Activated CD4-positive, alpha-beta T cell treated with anti-CD3 and anti-CD28 coated beads, Interleukin-2, amount 10 ng/mL, durations not matched to agents 24 days and 14 days (primary cell): ENCODE measurements at places on chromosomes 2 and 18. TPM values are rescaled to one million over a fixed set of nuclear protein-coding genes. Genes with fewer than 3 reads are reported as not detected.

The IL1B gene
- 0.33 and 0.92 TPM in 2 replicates for total RNA-seq

DNA sequence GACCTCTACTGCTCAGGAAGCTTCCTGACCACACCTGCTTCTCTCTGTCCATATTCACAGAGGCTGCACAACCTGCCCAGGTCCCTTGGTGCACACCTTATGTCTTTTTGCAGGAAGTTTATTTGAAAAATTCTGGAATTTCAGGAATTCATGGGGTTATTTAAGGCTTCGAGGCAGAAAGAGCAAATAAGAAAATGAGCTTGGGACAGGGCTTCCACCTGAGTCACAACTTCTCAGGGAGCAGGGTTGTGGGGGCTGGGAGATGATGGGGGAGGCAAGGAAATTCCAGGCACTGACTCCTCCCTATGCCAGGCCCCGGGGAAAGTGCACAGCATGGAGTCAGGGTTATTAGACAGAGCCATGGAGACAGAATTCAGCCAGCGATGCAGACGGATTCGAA is 57.7 kb downstream of the INHBB start:
- H3K4me3 ChIP-seq: no peak overlapping the region
- H3K27me3 ChIP-seq: no peaks in the 10 kb centered on the region
- no peaks in the 10 kb centered on the region for H3K36me3 ChIP-seq
- DNase-seq: no peak

DNA sequence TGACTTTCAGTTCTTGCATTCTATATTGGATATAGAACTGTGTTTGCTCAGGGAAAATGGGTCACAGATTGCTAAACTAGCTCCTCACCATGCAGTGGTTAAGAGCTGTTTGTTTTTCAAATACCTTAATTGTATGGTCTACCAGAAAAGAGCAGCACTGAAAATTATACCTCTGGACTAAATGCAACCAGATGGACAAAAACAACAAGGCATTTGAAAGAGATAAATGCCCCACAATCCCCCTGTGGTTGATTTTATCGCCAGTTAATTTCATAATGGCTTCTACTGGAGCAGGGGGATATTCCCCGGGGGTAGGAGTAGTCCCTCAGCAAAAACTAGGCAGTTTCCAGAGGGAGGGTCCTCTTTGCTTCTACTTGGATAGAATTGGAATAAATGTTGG is 267.9 kb upstream of the TNP1 start:
- peak; percentile 10 for DNase-seq
- no peak overlapping the region for H3K4me3 ChIP-seq
- H3K4me1 ChIP-seq: no peaks in the 10 kb centered on the region
- H3K36me3 ChIP-seq: no peaks in the 10 kb centered on the region

The CCDC85A gene
- not detected in 2 replicates for total RNA-seq

DNA sequence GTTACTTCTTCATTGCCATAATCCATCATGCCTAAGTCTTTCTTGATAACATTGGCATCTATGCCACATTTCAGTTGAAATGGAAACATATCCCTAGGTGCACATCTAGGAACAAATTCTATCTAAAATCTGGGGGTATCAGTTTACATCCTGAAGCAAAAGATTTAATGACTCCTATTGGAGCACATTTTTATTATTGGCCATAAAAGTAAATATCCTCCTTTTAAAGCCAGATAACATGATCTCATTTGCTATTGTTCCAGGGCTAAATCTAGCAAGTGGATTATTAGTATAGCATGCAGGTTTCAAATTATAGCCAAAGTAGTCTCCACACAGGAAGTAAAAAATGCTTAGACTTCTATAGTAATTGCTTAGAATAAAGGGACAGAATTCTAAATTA is 193.2 kb downstream of the CDH2 start:
- no peak for DNase-seq
- H3K4me3 ChIP-seq: no peak overlapping the region
- no peak overlapping the region for H3K27ac ChIP-seq
- H3K4me1 ChIP-seq: no peaks in the 10 kb centered on the region

- DNase-seq: no peak
- H3K27ac ChIP-seq: no peak overlapping the region
Measured at GRCh38 chr18:68121308-68121707, 593.6 kb downstream of the TMX3 start.

The ANTXR1 gene
- 0.09 TPM in 1 of 2 replicates, not detected in the other for total RNA-seq

DNA sequence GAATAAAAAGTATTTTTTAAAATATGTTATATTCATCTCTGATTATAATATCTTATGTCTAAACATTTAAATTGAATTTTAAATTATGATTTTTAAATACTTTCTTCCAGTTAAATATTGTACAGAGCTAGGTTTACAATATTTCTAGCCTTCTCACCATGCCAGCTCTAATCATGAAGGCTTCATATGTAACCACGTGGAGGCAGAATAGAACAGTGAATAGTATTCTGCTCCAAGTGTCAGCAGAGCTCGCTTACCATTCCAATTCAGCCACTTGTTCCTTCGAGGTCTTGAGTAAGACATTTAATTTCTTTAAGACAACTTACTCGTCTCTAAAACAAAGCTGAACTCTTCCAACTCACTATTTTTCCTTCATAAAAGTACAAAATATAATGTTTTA is 871.8 kb downstream of the SUCLG1 start:
- H3K36me3 ChIP-seq: no peaks in the 10 kb centered on the region
- no peak for DNase-seq
- no peaks in the 10 kb centered on the region for H3K27me3 ChIP-seq
- no peak overlapping the region for H3K4me3 ChIP-seq
